ENCODE measurements at places on chromosomes 1 and 21. TPM values are rescaled to one million over a fixed set of nuclear protein-coding genes. Genes with fewer than 3 reads are reported as not detected.

GRCh38 chr1:11731691-11732283 is 4.1 kb upstream of the AGTRAP start:
- H3K27ac ChIP-seq: peak overlapping the region; percentile 80
- H3K4me1 ChIP-seq: peaks cover 16% of the 10 kb centered on the region
- peak overlapping the region; percentile 56 for H3K4me3 ChIP-seq
- H3K36me3 ChIP-seq: no peaks in the 10 kb centered on the region
- no peaks in the 10 kb centered on the region for H3K27me3 ChIP-seq

DNA sequence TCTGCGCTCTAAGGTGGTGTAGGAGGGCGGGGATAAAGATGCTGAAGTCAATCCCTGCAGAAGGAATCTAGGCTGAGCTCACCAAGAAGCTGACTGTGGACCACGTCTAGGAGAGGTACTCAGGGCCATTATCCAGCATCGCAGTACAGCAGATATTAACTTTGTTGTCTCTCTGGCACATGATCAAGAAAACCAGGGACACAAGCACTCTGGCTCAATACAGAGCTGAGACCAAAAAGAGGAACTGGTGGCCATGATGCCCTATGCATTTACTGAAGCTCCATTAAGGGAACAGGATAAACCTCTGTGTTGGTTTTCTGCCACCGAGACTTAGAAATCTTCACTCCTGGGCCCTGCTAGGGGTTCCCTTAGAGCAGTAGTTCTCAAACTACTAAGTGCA is 38.0 kb upstream of the ANGPTL7 start:
- no peaks in the 10 kb centered on the region for H3K27me3 ChIP-seq
- no peak for DNase-seq
- no peaks in the 10 kb centered on the region for H3K4me1 ChIP-seq
- H3K27ac ChIP-seq: peak overlapping the region; percentile 37
- peaks cover 15% of the 10 kb centered on the region for H3K36me3 ChIP-seq

DNA sequence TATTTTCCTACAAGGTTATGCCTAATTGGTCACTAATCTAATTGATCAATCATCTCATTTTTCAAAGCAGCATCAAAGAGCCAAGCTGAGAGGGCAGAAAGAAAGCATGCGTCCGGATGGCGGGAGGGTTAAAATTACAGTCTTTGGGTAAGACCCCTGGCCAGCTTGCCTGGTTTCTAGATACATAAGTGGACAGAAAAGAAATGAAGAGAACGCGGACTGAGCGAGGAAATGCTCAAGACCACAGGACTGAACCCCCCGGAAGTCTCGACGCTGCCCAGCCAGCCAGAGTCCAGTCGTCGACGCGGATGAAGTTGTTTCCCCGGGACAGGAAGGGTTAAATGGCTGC is 297.2 kb downstream of the OMA1 start:
- no peak for DNase-seq
- peak overlapping the region; percentile 13 for H3K4me3 ChIP-seq
- no peak overlapping the region for H3K27ac ChIP-seq
- H3K27me3 ChIP-seq: peaks cover 13% of the 10 kb centered on the region

DNA sequence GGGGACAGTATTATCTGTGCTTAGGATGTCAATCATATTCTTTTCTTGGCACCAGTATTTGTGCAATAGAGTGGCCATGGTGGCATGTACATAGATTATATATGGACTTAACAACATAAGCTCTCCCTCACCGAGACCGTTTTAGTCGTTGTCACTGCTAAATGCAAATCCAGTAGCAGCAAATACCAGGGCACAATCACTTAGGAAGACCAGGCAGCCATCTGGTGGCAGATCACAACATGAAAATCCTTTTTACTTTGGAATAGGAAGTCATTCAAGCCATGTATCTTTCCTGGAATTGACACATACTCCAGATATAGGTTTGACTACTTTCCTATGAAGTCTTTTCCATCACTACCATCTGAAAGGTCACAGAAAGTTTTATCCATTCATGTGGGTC is 53.2 kb upstream of the C1orf87 start:
- H3K4me1 ChIP-seq: no peaks in the 10 kb centered on the region
- H3K27me3 ChIP-seq: 0 out of 2 replicates have a peak, but pooled peaks cover 2% of the 10 kb centered on the region
- no peak overlapping the region for H3K27ac ChIP-seq
- H3K4me3 ChIP-seq: no peak overlapping the region

GRCh38 chr1:9737057-9737456 is 85.5 kb downstream of the PIK3CD start:
- H3K4me3 ChIP-seq: no peak overlapping the region
- DNase-seq: no peak
- peaks cover 17% of the 10 kb centered on the region for H3K36me3 ChIP-seq
- no peaks in the 10 kb centered on the region for H3K4me1 ChIP-seq
- H3K27me3 ChIP-seq: no peaks in the 10 kb centered on the region

- DNase-seq: no peak
- H3K4me3 ChIP-seq: no peak overlapping the region
- no peaks in the 10 kb centered on the region for H3K27me3 ChIP-seq
- no peak overlapping the region for H3K27ac ChIP-seq
Observed at GRCh38 chr1:41751804-41752513, 166.8 kb downstream of the HIVEP3 start.

NR1I3 gene
- not detected for total RNA-seq

CCDC185 gene
- not detected for total RNA-seq

LCE1E gene
- total RNA-seq: not detected
